Mucosa of descending colon (tissue), 3 donors: ENCODE measurements at places on chromosomes 3 and 15. TPM values are rescaled to one million over a fixed set of nuclear protein-coding genes. Genes with fewer than 3 reads are reported as not detected.

DNA sequence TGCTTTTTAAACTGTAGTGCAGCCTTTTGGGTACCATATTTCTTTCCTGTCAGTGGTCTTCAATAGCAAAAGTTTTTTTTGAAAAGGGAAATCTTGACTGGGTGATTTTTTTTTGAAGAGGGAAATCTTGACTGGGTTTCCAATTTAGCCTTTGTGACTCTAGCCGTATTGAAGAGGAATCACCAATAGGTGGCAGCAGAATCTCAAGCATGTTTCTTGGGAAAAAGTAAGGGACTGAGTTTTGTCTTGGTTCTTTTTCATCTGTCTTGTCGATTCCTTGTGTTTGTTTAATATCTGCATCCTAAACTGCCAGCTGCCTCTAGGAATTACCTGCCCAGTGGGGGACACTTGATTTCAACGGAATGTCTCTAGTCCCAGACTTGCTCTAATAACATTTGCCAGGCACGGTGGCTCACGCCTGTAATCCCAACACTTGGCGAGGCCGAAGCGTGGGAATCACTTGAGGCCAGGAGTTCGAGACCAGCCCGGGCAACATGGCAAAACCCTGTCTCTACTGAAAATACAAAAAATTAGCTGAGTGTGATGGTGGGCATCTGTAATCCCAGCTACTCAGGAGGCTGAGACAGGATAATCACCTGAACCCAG, 89.2 kb downstream of the RBPMS2 start:
- peak; percentile 64 for DNase-seq

DNA sequence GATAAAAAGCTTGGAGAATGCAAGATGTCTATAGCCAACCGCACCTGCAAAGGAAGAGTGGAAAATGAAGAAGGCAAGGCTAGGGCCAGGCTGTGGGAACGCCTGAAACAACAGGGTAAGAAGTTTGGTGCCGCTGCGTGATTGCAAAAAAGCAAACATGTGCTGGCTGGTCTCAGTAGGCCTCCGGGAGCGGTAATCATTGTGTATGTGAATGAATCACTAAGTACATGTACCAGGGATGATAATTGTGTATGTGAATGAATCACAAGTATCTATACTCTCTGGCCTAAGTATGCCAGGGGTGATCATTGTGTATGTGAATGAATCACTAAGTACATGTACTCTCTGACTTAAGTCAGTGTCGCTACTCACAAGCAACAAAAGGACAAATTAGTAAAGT, 40.3 kb upstream of the PARL start:
- DNase-seq, result no peak

- peak; percentile 40 for DNase-seq
Observed at GRCh38 chr15:70121624-70122302, 24.0 kb upstream of the TLE3 start.

Gene ALDH1A3
- total RNA-seq, result 4.7 TPM

Gene KBTBD13
- total RNA-seq, result 0.09 TPM

Gene ZPLD1
- total RNA-seq, result not detected

Gene ZNF660
- total RNA-seq, result 0.67 TPM

Gene SLC6A11
- not detected for total RNA-seq
